AG20443 (cell line): ENCODE measurements at places on chromosomes 16 and 17.

- no peak for DNase-seq
These were observed 62.1 kb upstream of the TMEM97 start for GRCh38 chr17:28256881-28257280.

- DNase-seq = no peak
These were observed 8.4 kb upstream of the SLC47A2 start for GRCh38 chr17:19724501-19725420.

DNA sequence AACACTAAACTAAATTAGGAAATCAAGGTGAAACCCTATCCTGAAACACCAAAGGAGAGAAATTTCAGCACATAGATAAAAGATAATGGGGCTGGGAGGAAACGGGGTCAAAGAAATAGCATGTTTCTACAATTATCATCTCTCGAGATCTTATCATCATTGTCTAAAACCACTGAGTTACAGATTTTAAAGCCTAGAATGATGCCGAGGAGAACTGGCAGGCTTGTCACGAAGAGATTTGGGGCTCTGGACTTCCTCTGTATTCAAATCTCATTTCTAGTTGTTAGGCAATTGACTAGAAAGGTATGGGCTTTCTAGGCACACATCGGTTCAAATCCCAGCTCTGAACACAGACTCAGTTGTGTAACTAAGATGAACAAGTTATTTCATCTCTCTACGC, 9.3 kb downstream of the PDZD9 start:
- no peak for DNase-seq

- DNase-seq = no peak
These were observed 57.8 kb upstream of the CDYL2 start for GRCh38 chr16:80862160-80862705.

DNA sequence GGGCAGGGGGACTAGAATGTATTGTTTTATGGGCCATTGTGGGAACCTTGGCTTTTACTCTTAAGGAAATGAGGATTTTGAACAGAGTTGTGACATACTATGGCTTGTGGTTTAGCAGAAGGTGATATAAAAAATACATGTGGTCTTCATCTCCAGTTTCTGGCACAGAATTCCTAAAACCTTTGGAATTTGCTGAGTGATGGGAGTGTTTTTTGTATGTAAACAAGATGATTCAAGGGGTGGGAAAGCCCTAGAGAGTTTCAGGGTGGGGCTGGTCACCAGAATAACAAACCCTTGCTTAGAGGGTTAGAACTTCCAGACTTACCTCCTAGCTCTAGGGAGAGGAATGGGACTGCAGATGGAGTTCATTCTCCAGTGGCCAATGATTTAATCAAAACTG, 316.1 kb downstream of the PHKB start:
- DNase-seq = peak; percentile 22

GRCh38 chr16:84072014-84072413, 29.4 kb upstream of the SLC38A8 start:
- DNase-seq = no peak

GRCh38 chr17:14581186-14581830, 280.4 kb downstream of the HS3ST3B1 start:
- DNase-seq = no peak

DNA sequence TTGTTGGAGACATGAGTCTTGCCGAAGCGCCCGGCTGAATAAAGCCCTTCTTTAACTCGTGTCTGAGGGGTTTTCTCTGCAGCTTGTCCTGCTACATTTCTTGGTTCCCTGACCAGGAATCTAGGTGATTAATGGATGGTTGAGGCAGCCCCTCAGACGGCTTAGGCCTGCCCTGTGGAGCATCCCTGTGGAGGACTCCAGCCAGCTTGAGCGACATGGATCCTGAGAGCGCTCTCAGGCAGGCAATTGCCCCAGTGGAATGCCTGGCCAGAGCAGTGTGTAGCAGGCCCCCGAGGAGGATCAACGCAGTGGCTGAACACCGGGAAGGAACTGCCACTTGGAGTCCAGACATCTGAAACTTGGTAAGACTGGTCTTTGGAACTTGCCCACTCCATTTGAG, 17.3 kb upstream of the ENDOV start:
- DNase-seq = no peak

DNA sequence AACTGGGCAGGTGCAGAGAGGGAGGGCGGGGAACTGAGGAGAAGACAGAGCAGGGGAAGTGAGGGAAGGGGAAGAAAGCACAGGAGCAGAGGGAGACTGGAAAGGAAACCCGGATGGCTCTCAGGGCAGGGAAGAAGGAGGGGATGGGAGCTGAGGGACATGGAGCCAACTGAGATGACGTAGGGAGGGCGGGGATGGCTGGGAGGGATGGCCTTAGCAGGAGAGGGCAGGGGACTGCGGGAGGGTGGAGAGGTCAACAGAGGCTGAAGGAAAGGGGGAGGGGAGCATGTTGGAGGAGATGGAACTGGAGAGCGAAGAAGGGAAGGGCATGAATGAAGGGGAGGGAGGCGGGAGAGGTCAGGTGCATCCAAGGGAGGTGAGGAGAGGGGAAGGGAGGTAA, 81.9 kb downstream of the KCNJ12 start:
- no peak for DNase-seq

DNA sequence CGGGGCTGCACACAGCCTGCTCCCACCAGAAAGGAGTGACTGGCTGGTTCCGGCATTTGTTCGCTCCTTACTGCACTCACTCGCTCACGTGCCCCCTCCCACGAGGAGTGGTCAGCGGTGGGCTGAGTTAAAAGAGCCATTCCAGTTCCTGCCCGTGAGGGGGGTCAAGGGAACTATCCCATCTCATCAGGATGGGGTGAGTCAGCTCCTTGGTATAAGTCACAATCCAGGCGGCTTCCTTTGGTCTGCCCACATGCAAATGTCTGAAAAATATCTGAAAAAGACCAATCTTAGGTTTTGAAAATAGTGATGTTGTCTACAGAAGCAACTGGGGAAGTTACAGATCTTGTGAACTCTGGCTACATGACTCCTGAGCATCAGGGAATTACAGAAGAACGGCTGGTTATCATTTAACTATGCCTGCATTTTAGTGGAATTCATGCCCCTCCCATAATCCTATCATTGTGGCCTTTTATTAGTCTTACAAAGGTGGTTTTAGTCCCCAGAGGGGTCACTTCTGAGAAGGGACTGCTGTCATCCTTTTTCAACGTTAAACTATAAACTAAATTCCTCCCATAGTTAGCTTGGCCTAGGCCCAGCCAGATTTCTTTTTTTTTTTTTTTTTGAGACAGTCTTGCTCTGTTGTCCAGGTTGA, 9.8 kb upstream of the TNFSF12 start:
- DNase-seq = no peak

- no peak for DNase-seq
These were observed 143.0 kb upstream of the ZFHX3 start for GRCh38 chr16:73190688-73191659.

DNA sequence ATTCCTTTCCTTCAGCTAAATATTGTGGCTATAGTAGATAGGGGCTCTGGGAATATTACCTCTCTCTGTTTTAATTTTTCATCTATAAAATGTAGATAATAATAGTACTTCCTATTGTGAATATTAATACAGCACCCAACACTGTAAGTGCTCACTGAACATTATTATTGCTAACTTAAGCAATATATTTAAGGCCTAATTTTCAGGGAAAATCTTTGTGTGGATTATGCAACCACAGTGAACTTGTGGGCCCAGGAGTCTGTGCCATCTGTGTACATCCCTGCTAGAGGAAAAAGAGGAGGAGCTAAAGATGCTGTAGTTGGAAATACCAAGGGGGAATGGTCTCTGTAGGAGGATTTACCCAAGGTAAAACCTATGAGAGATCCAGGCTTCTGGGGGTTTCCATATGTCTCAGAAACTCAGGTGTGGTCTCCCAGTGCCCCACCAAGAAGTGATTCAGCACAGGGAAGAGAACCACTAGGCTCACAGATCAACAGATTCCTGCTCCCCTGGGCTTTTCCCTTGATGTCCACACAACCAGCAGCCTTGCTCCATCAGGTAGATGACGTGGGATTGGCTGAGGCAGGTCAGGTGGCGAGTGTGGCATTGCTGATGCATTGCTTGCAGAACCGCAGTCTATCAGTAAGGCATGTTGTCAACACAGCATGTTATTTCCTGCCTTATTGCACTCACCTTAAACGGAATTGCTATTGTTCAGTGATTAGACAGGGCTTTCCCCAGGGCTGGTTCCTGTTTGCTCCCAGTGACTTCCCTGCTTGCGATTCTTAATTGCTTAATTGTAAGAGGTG, 1.6 kb upstream of the N4BP1 start:
- no peak for DNase-seq

DNA sequence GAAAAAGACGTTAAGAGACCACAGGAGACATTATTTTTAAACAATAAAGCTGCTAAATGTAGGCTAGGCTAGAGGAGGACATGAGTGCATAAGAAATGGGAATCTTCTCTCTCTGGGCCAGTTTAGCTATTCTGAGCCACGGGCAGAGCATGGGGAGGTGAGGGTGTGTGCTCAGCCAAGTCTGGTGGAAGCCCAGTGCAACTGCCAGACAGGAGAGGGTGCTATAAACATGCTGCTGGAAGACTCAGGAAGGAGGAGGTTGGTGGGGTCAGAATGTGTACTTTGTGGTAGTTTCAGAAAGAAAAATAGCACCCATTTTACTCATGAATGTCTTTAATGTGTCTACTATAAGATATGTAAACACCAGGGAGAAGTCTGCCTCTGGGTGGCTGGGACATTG, 5.9 kb upstream of the SDK2 start:
- DNase-seq = no peak

DNA sequence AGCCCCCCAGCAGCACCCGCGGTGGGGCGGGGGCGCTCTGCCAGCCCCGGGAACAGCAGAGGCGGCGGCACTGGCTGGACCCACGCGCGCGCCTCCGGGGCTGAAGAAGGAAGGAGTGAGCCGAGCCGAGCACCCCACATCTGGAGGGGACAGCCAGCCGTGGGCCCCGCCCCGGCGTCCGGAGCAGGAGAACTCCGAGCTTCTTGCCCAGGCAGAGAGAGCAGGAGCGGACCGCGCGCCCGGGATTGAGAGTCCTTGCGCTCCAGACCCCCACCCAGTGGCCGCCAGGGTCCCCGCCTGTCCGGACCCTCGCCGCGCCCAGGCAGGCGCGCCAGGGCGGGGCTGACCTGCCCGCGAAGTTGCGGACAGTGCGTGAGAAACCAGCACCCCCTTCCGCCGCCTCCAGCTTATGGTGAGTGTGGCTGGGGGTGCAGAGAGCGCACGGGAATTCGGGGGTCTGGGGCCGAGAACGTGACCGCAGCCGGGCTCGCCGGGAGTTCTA, 921.9 kb upstream of the EEF2KMT start:
- no peak for DNase-seq

DNA sequence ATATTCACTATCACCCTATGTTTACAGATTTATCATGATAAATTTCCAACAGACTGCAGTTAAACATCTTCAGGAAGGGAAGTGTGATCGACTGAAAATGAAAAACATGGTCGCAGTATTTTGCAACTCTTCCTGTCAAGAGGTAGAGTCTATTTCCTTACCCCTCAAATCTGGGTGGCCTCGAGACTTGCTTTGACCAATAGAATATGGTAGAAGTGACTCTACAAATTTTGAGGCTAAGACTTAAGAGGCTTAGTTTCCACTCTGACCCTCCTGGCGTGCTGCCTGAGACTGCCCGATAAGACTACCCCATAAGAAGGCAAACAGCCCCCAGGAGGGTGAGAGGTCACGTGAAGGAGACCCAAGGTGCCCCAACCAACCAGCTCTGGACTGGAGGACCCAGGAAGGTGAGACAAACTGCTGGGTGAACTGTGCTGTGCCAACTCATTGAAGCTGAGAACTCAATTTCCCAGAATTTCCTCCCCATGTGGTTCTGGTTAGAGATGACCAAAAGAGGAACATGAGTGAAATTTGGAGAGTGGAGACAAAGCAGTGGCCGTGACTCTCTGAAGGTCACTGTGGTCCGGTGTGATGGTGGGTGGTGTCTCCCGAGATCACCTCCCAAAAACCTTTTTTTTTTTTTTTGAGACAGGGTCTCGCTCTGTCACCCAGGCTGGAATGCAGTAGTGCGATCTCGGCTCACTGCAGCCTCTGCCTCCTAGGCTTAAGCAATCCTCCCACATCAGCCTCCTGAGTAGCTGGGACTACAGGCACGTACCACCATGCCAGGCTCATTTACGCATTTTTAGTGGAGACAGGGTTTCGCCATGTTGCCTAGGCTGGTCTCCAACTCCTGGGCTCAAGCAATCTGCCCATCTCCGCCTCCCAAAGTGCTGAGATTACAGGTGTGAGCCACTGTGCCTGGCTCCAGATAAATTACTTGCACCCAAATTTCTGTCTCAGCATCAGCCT, 38.2 kb upstream of the LITAF start:
- DNase-seq = peak; percentile 57

DNA sequence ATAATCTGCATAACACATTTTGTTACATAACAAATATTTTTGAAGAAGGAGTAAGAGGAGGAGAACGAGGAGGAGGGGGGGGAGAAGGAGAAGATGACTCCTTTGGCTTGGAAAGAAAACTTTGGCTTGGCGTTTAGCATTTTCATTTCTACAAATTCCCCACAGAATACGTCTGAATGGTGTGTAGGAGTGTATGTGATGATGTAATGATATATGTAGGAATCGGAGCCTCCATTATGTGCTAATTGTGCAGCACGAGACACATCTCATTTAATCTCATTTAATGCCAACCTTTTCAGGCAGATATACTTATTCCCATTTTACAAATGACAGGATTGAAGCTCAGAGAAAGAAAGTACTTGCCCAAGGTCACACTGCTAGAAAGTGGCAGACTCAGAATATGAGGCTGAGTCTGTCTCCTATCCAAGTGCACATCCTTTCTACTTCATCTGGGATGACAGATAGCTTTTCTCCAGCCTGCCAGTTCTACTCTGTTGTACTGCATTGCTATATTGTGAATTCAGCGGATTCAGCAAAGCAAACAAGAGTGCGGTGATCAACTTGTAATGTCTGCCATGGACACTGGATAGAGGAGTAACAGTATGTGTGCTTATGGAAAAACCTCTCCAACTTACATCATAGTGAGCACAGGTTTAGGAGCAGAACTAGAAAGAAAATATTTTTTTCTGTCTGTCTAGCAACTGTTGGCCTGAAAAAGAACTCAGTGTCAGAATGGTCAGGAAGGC, 10.4 kb upstream of the SLC47A2 start:
- DNase-seq = no peak

DNA sequence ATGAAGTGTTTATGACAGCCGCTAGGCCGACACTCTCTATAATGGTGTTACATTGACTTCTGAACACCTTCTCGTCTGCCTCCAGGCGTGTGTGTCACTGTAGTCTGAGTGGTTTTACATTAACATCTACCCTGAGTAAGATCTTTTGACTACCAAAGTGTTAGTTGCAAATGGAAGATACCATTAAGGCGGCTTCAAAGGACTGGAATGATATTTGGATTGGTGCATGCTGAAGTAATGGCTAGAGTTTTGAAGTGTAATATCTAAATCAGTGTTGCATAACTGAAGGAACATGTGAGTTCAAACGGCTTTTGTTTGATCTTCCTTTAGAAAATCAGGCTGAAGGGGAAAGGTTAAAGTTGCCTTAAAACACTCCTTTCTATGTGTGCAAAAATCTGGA, 52.2 kb downstream of the BCAS3 start:
- no peak for DNase-seq
